Activated CD4-positive, alpha-beta T cell treated with anti-CD3 and anti-CD28 coated beads, Interleukin-2, amount 10 ng/mL, durations not matched to agents 24 days and 14 days (primary cell): ENCODE measurements at places on chromosomes 12 and 14. TPM values are rescaled to one million over a fixed set of nuclear protein-coding genes. Genes with fewer than 3 reads are reported as not detected.

TUBA1A gene
- total RNA-seq, result 45.9 and 46.8 TPM in 2 replicates

TAS2R30 gene
- total RNA-seq, result 3.1 and 4.4 TPM in 2 replicates

LRTM2 gene
- 0.05 and 0.16 TPM in 2 replicates for total RNA-seq

CLEC1A gene
- not detected in 2 replicates for total RNA-seq

POU6F1 gene
- total RNA-seq, result 5.1 and 9.0 TPM in 2 replicates

DPY19L2 gene
- 0.61 and 0.80 TPM in 2 replicates for total RNA-seq

MGAT4C gene
- total RNA-seq, result not detected in 2 replicates

ADAM21 gene
- not detected in 2 replicates for total RNA-seq

CD4 gene
- 264 and 271 TPM in 2 replicates for total RNA-seq

DBX2 gene
- not detected in 2 replicates for total RNA-seq
